ENCODE measurements at places on chromosomes 1 and 21.

DNA sequence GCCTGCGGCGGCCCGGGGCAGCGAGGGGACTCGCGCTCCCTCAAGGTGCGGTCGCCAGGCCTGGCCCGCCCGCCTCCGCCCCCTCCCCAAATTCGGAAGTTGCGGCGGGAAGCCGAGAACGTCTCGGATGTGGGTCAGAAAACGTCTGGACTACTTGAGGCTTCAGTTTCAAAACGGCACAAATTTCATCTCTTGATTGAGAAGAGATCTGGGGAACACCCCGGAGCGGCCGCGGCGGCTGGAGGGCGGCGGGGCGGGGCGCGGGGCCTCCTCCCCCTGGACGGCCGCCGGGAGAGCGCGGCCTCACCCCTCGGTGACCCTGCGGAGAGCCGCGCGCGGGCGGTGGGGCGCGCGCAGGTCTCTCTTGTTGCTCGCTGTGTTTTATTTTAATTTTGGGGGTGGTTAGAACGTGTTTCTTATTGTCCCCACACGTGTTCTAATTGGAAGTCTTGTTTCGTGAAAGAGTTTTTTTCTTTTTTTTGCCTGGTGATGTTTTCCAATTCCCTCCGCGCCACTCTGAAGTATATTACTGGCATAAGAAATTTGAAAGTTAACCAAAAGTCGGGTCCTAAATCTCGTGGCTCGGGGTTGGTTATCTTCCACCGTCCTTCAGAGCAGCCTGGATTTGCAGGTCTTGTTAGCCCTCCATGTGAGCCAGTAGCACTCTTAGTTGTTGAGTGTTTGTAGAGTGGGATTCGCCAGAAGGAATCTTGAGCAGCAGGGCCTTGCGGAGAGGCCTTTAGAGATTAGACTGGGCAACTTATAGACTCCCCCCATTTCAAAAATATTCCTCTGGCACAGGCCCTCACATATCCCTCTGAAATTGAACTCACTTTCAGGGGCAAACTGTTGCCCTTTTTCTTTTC, 749 bp downstream of the PCBP3 start:
- DNase-seq, result no peak

DNA sequence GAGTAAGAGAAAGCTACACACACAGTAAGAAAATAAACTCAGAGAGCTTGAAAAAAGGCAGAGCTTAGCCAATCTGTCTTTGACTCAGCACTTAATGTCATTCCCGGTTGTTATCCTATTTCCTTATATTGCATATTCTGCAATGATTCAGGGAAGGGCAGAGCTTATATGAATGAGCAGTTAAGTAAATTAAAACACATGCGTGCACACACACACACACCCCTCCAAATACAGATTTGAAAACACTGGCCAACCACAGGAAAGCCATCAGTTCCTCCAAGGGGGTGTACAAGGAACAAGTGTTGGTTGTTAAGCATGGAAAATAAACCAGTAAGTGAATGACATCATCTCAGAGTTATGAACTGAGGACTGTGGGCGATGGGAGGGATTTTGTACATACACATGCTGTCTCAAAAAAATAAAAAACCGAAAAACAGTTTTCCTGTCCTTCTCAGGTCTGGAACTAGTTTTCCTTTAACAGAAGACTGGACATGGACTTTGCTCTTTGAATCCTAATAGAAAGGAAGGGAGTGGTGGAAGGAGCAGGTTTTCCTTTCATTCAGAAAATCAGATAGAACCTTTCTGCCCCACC, 1.0 kb downstream of the IQGAP3 start:
- no peak for DNase-seq

DNA sequence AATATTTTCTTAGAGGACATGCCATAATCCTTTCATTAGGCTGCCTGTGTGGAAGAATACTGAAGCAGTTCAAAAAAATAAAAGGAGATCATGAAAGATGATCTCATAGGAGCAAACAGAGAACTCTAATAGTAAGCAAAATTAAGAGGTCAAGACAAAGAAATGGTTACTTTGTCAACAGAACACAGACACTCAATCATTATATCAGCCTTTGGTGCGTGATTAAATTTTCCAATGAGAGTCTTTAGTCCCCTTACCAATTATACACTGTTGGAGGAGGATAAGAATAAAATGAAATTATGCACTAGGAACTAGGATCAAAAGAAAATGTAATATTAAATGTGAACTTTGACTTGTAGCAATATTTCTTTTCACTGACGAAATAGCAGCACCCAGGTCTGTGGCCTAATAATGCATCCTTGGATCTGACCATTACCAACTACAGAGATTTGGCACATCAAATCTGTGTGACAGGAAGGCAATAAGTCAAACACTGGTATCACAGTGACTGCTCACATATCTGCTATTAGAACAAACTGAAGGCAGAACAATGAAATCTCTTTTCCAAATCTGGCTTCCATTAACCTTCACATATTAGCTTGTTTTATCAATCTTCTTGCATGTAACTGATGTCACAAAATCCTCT, 1812.9 kb downstream of the PLA2G4A start:
- DNase-seq, result peak; percentile 89

- DNase-seq, result no peak
Measured at GRCh38 chr1:162009501-162010174, 14.0 kb downstream of the OLFML2B start.

DNA sequence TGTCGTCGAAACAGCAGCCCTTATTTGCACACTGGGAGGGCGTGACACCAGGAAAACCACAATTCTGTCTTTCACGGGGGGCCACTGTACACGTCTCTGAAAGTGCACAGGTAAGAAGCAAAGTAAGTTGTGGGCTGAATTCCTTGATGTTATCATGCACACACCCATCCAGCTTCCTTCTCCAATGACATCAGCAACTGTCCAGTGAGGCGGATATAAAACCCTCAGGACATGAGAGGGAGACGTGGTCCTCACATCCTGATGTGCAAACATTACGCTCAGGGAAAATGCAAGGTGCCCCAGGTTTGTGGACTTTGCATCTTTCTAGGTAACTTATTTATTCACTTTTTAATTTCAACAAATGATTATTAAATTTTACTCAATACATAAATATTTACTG, 3.0 kb downstream of the TFF1 start:
- DNase-seq, result no peak

GRCh38 chr1:178944729-178945128, 73.9 kb upstream of the ANGPTL1 start:
- no peak for DNase-seq

DNA sequence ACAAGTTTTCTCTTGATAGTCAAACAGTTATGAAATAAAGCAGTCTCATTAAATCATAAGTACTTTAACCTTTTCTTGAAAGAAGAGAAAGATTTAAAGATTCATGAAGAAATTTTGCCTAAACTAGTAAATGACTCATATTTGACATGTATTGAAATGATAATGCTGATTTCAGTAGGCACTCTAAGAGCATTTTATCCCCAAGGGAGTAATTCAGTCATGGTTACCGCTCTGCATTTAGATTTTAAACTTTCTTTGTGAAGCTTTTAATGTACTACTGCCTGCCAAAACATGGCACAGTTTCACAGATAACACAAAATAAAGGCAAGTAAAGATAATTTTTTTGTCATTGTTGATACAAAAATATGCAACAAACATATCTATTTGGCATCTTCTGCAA, 6.8 kb downstream of the USH2A start:
- no peak for DNase-seq

DNA sequence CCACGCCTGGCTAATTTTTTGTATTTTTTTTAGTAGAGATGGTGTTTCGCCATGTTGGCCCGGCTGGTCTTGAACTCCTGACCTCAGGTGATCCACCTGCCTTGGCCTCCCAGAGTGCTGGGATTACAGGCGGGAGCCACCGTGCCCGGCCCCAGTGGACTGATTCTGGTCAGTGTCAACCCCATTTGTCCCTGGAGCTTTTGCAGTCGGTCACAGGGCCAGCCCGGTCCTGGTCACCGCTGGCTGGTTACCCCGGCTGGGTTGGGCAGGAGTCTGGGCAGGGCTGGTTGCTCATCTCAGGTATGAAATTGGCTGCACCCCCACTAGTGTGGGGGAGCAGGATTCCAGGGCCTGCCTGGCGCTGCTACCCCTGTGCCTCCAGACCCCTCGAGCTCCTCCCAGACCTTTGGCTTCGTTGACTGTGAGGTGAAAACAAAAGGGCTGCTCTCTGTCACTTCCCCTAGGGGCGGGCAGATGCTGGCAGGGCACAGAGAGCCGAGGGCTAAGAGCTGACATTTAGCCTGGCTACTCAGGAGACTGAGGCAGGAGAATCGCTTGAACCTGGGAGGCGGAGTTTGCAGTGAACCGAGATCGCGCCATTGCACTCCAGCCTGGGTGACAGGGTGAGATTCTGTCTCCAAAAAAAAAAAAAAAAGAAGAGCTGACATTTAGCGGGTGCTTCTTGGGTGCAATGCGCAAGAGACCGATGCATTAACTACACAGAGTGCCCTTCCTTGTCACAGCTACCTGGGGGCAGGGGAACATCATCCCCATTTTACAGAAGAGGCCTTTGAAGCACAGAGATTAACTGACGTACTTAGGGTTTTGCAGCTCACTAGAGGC, 10.6 kb downstream of the TNFRSF1B start:
- DNase-seq, result no peak

DNA sequence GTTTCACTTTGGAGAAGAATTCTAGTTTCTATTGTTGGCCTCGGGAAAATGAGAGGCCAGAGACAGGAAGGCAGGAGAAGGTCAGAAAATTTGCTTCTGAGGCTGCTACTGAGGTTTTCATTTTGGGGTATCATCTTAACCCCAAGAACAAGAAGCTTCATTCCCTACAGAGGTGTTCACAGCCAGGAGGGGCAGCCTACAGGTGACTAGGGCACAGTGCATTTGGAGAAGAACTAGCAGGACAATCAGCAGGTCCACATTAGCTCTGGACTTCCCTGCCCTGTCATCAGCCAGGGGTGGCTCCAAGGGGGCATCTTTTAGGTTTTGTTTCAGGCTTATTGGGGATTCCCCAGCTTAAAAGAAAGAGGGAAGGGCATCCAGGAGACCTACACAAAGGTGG, 12.1 kb upstream of the ZNF496 start:
- DNase-seq, result no peak

DNA sequence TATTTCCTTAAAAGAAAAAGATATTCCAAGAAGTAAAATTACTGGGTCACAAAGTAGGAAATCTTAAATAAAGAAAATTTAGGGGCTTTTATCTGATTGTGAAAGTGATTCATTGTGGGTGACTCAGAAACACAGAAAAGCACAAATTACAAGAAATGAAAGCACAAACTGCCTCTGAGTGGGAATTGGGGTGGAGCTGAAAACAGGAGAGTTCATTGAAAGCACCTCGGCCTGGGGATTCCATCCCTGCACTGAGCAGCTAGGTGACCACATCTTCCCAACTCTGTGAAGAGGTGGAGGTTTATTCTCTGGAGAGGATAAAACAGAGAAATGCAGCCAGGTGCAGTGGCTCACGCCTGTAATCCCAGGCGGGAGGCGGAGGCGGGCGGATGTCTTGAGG, 7.4 kb downstream of the GJA4 start:
- no peak for DNase-seq

DNA sequence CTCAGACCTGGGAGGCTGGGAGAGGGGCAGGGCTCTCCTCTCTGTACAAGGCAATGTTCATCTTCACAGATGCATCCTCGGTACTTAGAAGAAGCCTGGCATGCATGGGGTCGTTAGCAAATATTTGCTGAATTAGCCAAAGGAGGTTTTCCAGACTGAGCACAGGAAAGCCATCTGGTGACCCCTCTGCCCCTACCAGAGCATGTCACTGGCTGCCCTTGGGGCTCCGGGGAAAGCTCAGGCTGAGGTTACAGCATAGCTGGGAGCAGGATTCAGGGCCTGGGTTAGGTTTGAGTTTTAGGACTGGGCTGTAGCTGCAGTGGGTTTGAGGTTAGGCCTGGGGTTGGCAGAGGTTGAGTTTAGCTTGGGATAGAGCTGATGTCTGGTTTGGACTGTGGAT, 43.4 kb upstream of the ZBTB40 start:
- no peak for DNase-seq

DNA sequence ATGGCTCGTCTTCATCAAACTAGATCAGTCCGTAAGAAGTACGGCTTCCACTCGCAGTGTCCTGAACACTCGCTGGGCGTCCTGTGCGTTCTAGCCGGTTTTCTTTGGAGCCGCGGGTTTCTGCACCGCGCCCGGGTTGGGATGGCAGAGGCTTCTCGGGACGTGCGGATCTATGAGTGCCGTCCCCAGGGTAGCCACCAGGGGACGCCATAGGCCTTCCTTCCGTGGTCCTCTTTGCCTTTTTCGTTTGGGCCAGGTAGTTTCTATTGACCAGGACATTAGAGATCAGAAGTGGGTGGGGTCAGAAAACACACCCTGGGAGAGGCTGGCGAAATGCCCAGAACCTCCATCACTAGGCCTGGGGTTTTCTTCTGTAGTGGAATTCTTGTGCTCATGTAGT, 273.8 kb downstream of the FAM72C start:
- DNase-seq, result no peak

DNA sequence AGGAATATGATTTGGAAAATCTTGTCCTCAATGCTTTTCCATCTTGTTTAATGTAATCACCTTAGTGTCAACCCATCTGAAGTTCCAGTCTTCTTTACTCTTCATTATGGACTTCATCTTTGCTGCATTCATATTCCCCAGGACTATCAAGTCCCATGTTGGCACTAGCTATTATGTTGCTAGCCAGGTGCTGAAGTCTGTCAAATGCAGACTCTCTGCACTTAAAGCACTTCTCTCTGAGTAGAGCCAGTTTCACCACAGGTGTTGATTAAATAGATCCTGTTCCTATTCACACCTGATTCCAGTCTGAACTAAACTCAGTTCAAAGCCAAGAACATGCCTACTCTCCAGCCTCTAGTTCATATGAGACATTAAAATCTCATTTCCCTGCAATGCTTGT, 75.0 kb upstream of the PKN2 start:
- no peak for DNase-seq

DNA sequence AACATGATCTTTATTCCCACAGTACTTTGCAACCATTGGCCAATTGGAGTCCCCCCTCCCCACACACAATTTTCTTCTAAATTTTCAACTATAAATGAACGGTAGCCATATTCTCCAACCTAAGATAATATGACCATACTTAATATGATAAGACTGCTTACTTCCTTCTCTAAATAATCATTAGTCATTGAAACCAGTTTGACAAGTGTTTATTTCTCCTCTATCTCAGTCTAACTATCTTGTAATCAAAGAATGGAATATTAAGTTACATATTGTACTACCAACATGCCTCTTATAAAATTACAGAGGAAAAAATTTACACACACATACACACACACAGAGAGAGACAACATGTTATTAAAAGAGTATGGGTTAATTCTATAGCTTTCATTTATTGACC, 567.4 kb upstream of the TMPRSS15 start:
- DNase-seq, result no peak

DNA sequence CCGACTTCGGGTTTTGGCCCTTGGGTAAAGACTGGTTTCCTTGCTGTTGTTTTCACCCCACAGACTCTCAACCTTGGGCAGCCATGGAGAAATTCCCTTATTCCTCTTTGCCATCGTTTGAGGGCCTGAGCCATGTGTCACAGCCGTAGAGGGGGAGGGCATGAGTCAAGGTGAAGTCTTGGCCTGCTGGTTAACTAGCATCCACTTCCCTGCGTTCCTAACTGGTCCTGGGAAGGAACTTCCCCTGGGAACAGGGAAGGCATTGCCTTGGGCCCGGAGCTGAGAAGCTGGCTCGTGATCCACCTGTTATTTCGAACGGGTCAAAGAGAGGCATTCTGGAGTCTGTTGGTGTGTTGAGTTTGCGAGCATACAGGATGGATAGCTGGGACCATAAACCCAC, 464.9 kb downstream of the CAMTA1 start:
- DNase-seq, result no peak

GRCh38 chr1:2106659-2107405, 56.6 kb downstream of the PRKCZ start:
- no peak for DNase-seq

All from NCI-H146 (cell line).